ENCODE measurements at places on chromosomes 11 and 22.
A peak's percentile ranks its signal among the peaks of the same experiment; 100 is the strongest.

DNA sequence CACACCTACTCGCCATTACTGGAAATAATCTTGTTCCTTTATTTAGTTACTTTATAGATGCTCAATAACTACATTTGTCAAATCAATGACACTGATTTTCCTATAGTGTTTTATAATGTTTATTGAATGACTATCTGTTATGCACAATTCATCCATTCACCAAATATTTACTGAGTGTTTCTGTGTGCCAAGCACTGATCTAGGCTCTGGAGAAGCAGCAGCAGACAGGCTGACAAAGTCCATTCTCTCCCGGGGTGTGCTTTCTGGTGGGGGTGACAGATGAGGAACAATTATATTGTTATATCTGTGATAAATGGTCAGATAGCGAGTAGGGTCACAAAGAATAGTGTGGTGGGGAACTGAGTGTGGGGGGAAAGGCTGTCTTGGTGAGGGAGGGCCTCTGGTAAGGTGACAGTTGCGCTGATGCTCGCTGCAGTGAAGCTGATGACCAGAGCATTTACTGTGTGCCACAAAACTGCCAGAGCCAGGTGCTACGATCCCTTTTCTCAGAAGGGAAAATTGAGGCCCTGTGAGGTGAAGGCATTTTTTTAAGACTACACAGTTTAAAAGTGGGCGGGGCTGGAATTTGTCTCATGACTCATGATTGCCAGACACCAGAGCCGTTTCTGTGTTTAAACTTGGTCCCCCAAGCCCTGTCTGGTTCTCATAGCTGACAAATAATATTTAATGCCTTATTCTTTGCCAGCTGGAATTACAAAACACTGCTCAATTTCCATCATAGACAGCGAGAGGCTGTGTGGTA, 10.2 kb downstream of the PACS1 start:
- DNase-seq, result no peak

- peak; percentile 70 for DNase-seq
Observed at GRCh38 chr22:37623075-37624016, 14.7 kb downstream of the GGA1 start.

GRCh38 chr11:82818409-82819043, 81.7 kb downstream of the PRCP start:
- no peak for DNase-seq

GRCh38 chr22:20111689-20112622, 3.9 kb upstream of the RANBP1 start:
- no peak for DNase-seq

DNA sequence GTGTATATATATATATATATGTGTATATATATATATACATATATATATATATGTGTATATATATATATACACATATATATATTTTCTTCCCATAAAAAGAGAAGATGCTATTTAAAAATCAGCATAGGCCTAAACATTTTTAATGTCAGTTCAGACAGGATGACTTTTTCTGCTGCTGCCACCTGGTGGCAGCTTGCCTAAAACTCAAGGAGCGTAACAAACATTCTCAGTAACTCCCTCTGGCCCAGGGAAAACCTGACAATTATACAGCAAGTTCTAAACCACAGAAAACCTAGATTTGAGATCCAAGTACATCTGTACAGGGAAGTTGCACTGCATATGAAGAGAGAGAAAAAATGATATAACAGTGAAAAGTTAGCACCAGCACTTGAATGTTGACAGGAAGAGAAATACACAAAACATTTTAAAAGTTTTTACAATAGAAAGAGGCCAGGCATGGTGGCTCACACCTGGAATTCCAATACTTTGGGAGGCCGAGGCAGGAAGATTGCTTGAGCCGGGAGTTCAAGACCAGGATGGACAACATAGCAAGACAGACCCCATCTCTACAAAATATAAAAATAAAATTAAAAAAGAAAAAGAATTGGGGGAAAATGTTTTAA, 16.6 kb downstream of the OR8A1 start:
- peak; percentile 65 for DNase-seq

DNA sequence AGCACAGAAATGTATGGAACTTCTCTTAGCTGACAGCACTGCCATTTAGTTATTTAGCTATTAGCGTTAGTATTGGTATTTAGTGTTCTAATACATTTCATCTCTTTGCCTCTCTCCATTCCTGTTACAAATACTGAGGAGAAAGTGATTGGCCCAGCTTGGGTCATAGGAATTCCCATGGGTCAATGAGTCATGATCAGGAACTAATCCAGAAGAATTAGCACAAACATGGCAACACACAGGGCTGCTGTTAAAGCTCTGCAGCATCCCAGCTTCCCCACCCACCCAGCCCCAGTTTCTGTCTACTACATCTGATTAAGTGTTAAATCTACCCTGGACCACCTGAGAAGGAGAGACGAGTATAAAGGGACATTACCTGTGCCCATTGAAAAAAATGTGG, 36.1 kb downstream of the PDGFD start:
- no peak for DNase-seq

GRCh38 chr22:45262195-45262930, 21.7 kb upstream of the KIAA0930 start:
- no peak for DNase-seq

DNA sequence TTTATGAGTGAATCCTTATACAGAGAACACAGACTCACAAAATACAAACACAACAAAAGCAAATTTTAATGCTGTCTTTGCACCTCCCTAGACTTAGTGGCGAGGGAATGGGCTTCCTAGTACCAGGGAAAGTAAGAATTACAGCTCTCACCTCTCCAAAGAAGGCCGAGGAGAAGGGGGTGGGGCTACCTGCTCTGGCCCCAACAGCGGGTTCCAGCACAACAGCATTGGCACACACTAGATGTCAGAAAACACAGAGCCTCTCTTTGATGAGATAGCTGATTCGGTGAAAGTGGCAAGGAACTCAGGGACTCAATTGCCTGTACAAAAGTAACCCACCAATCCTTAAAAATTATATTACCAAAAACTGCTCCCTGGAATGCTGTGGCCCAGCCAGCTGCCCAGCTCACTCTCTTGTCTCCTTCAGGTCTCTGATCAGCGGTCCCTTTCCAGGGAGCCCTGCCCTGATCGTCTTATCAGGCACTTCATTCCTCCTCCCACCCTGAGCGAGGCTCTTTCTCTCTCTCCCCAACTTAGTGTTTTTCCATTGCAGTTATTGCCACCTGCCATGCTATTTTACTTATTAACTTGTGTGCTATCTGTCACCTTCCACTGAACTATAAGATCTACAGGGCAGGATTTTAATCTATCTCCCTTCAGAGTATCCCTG, 30.7 kb downstream of the SPON1 start:
- DNase-seq, result no peak

GRCh38 chr11:6737872-6738466, 33.8 kb downstream of the OR2AG2 start:
- DNase-seq, result peak; percentile 77

- no peak for DNase-seq
Observed at GRCh38 chr11:46537121-46537520, 56.7 kb downstream of the AMBRA1 start.

DNA sequence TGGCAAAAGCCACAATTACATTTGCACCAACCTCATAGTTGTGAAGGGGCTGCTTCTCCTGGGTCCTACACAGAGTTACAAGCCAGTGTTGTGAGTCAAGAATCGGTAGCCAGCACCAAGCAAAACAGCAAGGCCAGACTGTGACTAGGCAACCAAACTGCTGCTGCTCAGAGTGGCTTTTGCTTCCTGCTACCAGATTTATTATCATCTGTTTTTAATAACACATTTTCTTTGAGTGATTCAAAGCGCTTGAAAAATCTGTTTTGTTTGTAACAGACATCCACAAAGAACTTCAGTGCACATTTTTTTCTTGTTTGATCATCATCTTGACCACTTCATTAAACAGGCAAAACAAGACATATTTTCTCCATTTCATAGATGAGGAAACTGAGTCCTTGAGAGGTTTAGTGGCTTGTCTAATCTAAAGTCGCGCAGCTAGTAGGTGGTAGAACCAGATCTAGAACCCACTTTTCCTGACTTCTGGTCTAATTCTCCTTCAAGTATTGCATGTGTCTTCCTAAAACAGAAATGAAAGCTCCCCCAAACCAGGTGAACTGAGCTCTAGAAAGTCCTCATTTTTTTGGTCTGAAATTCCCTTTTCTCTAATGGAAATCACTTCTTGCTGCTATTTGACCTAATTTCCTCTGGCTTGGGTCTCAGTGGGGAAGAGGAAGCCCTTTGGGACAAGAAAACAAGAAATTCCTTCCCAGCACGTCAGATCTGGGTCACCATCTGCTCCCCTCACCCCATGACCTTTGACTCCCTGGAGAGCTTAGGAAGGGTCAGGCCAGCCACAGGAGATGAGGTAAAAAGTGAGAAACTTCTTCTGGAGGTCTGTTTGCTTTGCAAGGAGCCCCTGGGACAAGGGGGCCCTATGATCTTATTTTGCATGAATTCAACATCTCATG, 39.9 kb downstream of the CWC15 start:
- DNase-seq, result no peak

GRCh38 chr11:17887779-17888178, 125.1 kb downstream of the SERGEF start:
- no peak for DNase-seq

DNA sequence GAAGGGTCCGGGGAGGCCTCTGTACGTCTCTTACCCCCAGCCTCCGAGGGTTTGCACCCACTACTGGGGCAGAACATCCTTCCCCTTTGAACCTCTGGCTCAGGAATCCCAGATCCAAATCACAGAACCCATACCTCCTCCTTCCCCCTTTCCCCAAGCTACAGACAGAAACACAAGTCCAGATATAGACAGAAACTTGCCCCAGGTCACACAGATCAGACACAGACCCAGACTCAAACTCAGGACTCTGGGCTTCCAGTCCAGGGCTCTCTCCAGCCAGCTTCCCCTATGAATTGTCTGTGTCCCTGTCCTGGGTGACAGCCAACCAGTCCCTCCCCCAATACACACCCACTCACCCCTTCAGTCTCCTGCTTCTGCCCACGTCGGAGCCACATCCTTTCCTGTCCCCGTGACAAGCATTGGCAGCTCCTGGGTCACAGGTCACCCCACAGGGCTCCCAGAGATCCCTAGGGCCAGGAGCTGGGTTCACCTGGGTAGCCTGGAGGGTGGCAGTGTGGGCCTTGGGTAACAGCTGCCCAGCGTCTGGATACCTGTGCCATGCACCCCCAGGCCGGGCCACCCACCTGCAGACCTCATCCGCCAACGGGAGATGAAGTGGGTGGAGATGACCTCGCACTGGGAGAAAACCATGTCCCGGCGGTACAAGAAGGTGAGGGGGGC, 772 bp downstream of the TBC1D10C start:
- no peak for DNase-seq

DNA sequence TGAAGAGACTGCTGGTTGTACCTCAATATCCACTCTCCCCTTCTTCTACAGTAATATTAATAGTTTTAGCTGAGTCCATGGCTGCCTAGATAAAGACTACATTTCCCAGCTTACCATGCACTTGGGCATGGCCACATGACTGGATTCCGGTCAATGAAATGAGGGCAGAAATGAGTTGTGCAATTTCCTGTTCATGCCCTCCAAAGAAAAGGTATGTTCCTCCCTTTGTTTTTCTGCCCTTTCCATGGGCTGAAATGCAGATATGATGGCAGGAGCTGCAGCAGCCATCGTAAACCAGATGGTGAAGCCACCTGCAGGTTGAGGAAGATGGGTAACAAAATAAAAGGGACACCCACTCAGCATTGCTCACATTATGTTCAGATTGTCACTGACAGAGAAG, 15.3 kb upstream of the ELFN2 start:
- peak; percentile 18 for DNase-seq

DNA sequence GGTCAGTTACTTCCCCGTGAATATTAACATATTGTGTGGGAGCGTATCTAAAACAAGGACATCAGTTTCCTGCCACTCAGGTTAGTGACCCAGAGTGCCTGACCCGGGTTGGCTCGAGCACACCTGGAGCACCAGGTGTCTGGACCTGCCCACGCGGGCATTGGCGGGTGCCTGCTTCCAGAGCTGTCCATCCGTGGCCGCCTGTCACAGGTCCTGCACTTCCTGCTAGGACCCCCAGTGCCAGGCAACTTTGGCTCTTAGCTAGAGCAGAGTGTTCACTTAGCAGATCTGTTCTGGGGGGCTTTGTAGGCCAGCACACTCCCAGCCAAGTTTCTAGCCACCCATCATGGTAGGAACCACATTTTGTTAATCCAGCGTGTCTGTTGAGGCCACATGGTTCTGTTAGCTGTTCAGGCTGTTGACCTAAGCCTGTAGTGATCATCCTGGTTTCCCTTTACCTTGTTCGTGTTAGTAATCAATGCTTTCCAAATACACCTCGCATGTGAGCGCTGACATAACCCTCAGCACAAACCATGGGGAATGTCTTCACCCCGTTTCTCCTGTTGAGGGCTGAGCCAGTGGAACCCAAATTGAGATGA, 29.5 kb downstream of the MOV10L1 start:
- no peak for DNase-seq

DNA sequence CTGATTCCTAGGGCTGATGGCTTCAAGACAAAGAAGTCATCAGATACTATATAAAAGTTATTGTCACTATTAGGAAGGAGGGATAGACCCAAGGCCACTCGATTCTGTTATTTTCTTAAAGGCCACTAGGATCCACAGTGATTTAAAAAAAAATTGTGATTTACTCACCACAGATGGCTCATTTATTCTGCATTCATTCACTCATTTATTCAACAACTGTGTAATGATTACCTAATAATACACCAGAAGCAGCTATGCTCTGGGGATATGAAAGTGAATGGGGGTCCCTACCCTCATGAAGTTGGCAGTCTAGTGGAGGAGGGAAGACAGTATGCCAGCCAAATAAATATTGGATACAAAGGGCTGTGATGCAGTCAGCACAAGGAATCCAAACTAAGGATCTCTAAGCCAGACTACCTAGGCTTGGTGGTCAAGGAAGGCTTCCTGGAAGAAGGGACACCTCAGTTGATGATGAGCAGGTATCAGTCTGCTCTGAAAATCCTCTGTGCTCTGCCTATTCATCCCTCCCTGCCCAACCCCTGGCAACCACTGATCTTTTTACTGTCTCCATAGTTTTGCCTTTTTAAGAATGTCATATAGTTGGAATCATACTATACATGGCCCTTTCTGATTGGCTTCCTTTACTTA, 110.5 kb downstream of the NAT10 start:
- no peak for DNase-seq

Measured in GM12865 (cell line).